ENCODE measurements at places on chromosomes 2 and 18.

DNA sequence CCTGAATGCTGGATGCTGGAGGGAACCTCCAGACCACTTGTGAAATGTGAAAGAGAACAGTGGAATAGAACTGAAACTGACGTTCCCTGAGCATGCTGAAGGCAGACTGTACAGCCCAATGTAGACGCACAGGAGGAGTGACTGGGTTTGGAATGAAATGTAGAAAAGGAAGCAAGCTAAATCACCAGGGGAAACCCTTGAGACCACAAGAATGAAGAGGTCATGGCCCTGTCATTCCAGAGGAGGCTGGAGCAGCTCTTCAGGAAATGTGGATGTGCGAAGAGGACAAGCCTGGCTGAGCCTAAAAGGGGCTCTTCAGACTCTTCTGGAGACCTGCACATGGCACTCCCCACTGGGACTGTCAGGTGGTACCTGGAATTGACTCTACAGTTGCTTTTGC is 118.5 kb upstream of the ALPP start:
- DNase-seq = no peak

DNA sequence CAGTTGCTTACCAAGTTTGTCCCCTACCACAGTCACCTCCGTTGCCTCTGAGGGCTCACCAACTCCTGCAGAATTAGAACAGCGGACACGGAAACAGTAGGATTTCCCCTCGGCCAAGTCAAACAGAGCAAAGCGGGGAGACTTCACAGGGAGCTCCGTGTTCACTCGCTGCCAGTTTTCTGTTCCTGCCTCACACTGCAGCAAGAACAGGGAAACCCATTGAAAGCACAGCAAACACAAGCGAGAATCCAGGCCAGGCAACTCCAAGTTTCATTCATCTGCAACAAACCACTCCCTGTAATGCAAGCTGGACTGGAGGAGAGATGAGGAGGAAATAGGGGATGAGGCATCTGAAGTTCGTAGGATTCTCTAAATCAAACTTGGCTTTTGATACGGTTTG is 84.2 kb downstream of the MYOM1 start:
- no peak for DNase-seq

- no peak for DNase-seq
Measured at GRCh38 chr2:56287974-56288373, 104.2 kb downstream of the CCDC85A start.

- DNase-seq = no peak
Measured at GRCh38 chr2:108825254-108825653, 38.7 kb downstream of the CCDC138 start.

DNA sequence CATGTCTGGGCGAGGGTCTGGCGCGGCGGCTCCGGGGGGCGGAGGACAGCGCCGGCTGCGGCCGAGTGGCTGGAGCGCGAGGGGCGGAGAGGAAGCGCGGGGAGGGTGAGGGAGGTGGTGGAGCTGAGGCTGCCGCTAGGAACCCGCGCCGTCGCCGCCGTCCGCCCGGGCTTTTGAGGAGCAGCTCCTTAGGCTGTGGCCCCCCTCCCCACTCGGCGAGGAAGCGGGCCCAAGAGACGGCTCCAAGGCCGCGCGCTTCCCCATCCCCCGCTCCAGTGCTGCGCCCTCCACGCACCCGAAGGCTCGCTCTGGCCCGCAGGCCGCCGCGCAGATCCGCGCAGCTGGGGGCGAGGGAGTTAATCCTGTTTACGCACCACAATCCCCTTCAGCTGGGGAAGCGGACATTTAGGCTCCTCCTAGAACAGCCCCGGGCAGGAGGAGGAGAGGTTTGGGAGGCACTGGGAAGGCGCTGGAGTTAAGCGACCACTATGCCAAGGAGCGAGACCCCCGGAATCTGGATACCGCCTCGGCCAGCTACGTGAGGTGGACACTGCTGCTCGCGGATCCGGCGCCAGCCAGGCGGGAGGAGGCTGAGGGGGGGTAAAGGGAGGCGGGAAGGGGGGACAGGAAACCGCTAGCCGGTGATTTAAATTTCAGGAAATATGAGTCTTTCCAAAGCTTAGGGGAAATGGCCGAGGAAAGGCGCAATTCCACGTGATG is at the start of gene CNRIP1:
Gene CNRIP1 (minus strand): TSS at position 552 of the 720 bp plus-strand sequence. CDS start 549 bp downstream, at position 3.
- no peak for DNase-seq

- DNase-seq = no peak
Measured at GRCh38 chr2:137302957-137303356, 537.6 kb downstream of the THSD7B start.

DNA sequence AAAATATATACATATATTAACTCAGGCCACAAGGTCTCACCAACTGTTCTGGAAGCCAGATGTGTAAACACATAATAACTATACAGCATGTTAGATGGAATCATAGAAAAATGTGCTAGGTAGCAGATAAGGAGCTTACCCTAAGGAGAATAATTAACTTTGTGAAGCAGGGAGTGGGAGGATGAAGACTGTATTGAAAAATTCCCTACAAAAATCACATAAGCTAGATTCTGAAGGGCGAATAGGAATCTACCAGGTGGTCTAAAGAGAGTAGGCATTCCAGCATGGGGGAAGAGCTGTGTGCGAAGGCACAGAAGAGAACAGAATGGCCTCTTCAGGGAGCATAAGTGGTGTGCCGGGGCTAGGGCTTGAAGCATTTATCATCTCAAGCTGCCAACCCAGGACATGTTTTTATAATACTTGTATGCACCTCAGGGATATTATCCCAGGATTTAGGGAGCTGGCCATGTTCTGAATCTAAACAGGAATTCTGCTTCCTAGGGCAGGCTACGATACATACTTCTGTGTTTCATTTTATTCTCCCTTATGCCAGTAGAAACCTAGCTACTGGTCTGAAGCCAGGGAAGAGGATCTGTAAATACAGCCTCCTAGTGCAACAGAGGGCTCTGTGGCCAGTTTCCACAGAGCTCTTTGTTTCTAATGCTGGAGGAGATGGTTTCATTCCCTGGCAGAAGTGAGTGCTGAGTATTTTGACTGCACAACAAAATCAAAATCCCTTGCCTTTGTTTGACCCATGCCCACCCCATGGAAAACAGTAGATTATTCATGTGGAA is 56.7 kb downstream of the NEMP2 start:
- DNase-seq = no peak

- DNase-seq = no peak
Measured at GRCh38 chr2:128563348-128563687, 244.7 kb upstream of the HS6ST1 start.

- no peak for DNase-seq
Measured at GRCh38 chr2:11742702-11743357, 3.6 kb upstream of the LPIN1 start.

GRCh38 chr2:129906139-129906860 is 73.2 kb upstream of the RAB6C start:
- DNase-seq = no peak

- no peak for DNase-seq
Measured at GRCh38 chr18:76263046-76264005, 231.7 kb downstream of the ZNF516 start.

DNA sequence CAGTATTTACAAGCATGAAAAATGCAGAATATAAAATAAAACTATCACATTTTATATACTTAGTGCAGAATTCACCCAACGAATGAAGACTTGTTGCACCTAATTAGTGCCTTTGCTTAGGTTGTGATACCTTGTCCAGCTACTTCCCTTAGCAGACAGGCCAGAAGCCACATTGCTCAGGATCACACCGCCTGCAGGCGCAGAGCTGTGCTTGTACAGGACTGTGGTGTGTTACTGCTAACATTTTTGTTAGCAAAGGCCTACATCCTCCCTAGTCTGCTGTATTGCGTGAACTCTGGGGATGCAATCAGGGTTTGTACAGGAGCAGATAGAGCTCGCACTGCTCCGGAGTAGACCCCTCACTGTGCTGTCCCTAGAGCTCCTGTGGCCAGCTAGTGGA is 336.9 kb downstream of the CBLN2 start:
- no peak for DNase-seq

DNA sequence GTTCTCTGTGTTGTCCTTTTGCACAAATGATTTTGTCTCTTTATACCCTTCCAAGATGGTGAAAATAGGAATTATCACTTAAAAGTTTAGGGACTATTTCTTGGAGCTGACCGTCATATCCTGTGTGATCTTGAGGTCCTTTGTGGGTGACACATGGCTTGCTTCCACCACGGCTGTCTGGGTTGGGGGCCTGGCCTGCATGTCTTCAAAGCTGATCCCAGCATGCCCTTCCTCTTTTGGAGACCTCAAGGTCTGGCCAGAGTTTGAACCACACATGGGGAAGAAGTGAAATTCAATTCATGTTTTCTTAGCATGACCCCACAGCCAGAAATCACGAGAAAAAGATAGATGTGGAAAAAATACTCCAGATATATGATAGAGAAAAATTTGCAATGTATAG is 14.0 kb downstream of the SFTPB start:
- DNase-seq = no peak

- no peak for DNase-seq
Measured at GRCh38 chr2:127523269-127523939, 2.9 kb downstream of the IWS1 start.

- no peak for DNase-seq
Measured at GRCh38 chr2:69490486-69490885, 53.3 kb upstream of the NFU1 start.

DNA sequence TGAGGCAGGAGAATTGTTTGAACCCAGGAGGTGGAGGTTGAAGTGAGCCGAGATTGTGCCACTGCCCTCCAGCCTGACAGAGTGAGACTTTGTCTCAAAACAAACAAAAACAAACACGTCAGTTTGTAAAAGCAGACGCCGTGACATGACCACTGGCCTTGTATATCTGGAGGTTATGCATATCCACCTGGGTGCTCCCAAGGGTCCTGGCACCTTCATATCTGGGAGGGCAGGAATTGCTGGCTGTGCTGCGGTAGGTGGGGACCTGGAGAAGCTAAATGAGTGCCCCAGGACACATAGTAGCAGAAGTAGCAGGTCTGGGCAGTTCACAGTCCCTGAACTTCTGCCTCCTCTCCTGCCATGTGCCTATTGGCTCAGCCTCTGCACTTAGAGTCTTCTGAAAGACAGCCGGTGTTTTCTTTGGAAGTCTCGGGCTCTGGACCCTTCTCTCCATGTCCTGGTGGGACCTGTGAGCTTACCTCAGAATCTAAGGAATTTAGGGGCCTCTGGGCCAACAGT is 30.9 kb upstream of the IL1R2 start:
- DNase-seq = no peak

DNA sequence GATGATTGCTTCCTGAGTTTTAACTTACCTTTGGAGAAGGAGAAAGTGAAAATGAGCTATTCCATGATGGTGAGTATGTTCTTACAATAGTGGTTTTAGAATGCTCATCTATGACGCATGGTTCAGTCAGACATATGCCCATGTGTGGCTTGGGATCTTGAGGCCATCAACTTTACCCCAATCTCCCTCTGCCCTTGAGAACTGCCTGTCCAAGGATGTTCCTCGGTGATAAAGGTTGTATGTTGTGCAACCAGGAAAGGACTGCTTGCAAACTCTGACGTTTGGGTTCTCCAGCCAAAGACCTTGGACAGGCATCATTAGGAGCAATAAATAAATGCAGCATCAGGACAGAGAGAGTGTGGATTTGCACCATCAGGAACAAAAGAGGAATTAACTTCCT is 165.0 kb downstream of the ZEB2 start:
- DNase-seq = no peak

- no peak for DNase-seq
Measured at GRCh38 chr2:227855440-227855839, 16.0 kb upstream of the DAW1 start.
